ENCODE measurements at places on chromosomes 13 and 19.

- no peak for DNase-seq
Observed at GRCh38 chr19:32038021-32038920, 307.1 kb upstream of the ZNF507 start.

GRCh38 chr19:53254411-53255341 lies at the start of gene ZNF677:
ZNF677 (minus strand) TSS chr19:53254873; CDS start chr19:53251550, 3,323 bp downstream.
- no peak for DNase-seq

DNA sequence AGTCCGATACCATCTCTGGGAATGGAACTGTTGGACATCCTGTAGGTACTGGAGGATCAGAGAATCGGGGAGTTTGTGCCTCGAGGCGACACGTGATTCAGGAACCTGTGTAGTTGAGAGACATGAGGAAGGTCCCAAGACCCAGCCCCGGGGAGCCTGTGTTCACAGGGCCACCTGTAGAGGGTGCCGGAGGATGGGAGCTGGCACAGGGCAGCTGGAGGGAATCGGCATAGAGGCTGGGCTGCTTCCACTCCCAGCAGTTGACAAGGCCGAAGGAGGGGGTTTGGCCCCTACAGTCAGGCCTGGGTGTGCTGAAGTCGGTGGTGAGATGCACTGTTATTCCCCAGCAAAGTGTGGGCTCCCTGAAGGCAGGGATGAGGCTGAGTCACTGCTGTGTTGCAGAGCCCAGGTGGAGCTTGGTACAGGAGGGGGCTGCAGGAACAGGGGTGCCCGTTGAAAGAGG lies 2.5 kb upstream of the ISYNA1 start:
- no peak for DNase-seq

- no peak for DNase-seq
Observed at GRCh38 chr19:48926909-48927308, 6.6 kb upstream of the DHDH start.

DNA sequence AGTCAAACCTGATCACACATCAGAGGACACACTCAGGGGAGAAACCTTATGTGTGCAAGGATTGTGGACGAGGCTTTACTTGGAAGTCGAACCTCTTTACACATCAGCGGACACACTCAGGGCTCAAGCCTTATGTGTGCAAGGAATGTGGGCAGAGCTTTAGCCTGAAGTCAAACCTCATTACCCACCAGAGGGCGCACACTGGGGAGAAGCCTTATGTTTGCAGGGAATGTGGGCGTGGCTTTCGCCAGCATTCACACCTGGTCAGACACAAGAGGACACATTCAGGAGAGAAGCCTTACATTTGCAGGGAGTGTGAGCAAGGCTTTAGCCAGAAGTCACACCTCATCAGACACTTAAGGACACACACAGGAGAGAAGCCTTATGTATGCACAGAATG lies 8.2 kb upstream of the ZNF527 start:
- DNase-seq, result no peak

DNA sequence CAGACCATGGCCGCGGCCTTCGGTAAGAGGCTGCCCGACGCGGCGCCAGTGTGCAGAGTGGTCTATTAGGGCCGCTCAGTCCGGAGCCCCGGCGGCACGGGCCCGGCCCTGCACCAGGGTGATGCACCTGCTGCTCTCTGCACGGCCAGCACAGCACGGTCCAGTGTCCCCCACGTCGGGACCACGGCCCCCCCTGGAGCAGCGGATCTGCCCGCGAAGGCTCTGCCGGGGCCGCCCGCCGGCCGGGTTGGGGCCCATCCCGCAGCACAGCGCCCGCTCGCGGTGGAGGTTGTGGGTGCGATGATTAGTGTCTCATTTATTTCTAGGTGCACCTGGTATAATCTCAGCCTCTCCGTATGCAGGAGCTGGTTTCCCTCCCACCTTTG lies 7.9 kb downstream of the PTBP1 start:
- DNase-seq, result no peak
